ENCODE measurements at places on chromosomes 11 and 22.

GRCh38 chr11:126484266-126484665 lies 128.8 kb downstream of the ST3GAL4 start:
- DNase-seq = no peak

- DNase-seq = no peak
These were observed 48.9 kb downstream of the ST3GAL4 start for GRCh38 chr11:126404367-126404766.

- DNase-seq = no peak
These were observed 29.0 kb upstream of the PARVG start for GRCh38 chr22:44151676-44152075.

DNA sequence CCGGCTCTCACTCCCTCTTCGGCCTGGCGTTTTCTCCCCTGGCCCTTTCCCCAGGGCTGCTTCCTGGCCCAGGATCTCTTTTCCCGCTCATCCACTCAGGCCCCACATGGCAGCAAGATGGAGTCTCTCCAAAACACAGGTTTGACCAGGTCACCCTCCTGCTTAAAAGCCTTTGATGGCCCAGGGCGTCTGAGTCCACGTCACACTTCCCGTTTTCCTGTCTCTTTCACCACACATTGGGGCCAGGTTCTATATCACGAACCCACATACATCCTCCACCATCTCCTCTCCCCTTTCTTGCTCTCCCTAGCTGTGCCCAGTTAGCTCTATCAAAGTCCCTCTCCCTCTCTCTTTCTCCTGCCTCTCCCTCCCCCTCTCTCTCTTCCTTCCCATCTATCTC lies 7.8 kb upstream of the LRRC32 start:
- DNase-seq = no peak

- no peak for DNase-seq
These were observed 1629.6 kb downstream of the FAM181B start for GRCh38 chr11:81104051-81104450.

DNA sequence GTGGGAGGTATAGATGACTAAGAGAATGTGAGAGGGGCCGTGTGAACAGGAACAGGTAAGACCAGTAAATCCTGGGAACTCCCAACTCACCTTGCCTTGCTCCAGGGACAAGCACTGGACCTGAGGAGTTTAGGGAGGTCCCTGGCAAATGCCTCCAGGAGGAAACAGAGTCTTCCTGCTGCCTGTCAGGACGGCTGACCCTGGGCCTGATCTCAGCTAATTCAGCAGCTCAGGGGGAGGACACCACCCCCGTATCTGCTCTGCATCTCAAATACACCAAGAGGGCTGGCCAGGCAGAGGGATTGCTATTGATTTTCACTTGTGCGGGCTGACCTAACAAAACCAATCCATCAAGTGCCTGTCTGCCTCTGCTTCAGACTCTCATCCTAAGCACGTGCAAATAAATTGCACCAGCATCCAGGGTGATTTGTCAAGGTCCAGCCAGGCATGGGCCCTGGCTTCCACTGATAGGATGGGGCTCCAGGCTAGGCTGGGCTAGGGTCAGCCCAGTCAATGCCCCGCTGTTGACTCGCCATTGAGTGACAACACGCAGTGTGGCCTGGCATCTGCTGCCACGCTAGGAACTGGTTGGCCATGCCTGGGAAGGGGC lies 20.3 kb downstream of the UQCR10 start:
- DNase-seq = no peak

- DNase-seq = no peak
These were observed 13.0 kb upstream of the OPCML start for GRCh38 chr11:133545199-133545803.

DNA sequence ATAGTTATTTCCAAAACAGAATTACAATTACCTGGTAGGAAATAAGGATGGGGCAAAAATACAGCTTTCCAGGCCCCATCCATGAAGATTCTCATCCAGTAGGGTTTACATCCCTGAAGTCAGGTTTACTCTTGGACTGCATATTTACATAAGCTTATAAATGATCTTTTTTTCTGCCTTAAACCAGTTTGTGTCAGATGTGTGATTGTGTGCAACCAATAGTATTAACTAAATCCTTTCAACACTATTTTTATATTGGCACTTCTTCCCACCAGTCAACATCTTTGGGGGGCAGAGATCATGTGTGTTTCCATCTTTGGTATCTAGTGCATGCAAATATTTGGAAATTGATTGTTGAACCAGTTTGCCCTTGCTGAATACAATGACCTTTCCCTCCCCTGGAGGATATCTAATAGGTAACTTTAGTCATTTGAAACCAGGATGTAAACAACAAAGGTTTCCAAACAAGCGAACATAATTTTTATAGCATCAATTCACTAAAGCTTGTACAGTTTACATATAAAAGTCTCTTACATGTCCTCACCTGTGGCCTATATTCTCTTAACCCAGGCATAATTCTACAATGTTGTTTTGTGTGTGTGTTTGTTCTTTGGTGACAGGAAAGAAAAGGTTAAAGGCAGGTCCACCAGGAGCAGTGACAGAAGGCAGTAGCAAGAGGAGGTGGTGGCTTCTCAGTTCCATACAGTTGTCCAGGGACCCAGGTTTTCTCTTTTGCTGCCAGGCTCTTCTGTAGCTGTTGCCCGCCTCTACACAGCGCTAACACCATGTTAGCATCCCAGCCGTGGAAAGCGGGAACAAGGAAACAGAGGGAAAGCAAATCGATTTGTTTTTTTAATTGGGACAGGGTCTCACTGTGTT lies 1.7 kb upstream of the ME3 start:
- no peak for DNase-seq

DNA sequence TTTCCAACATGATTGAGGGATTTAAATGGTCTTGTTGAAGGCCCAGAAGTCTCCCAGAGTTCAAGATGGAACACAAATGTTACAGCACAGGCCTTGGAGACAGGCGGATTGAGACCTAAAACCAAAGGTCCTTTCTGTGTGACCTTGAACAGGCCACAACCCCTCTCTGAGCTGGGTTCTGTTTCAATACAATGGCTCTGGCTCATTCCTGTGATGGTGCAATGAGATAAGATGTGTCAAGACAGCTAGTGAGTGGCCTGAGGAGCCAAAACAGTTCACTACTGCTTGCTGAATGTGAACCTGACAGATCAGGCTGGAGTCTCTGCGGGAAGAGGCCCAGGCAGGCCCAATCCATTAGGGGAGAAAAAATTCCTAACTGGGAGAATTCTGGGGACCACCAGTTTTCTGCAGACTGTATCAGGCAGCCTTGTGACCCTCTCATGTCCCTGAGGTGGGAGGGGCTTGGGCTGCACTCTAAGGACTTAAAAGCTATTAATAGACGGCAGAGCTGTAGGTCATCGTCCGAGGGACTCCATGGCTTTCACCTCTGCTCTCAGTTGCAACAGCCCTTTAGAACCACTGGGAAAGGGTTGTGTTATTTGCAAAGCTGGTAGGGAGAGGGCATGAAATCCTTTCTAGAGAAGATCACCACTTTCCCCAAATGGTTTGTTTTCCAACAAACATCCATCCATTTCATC lies 126.1 kb upstream of the TEAD1 start:
- no peak for DNase-seq

DNA sequence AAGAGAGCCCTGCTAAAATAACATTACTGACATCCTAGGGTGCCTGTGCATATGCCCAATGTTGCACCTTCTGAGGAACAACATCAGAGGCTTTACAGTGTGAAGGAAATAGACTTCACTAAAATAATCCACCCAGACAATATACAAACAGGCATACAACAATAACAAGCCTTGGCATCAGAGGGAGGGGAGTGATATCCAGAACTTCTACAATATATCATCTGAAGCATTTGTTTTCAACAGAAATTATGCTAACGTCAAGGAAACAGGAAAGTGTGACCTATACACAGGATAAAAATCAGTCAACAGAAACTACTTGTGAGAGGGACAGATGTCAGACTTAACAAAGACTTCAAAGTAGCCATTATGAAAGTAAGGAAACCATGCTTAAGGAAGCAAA lies 81.3 kb downstream of the CTNND1 start:
- DNase-seq = no peak

- no peak for DNase-seq
These were observed 103.9 kb downstream of the TENM4 start for GRCh38 chr11:79336797-79337517.

DNA sequence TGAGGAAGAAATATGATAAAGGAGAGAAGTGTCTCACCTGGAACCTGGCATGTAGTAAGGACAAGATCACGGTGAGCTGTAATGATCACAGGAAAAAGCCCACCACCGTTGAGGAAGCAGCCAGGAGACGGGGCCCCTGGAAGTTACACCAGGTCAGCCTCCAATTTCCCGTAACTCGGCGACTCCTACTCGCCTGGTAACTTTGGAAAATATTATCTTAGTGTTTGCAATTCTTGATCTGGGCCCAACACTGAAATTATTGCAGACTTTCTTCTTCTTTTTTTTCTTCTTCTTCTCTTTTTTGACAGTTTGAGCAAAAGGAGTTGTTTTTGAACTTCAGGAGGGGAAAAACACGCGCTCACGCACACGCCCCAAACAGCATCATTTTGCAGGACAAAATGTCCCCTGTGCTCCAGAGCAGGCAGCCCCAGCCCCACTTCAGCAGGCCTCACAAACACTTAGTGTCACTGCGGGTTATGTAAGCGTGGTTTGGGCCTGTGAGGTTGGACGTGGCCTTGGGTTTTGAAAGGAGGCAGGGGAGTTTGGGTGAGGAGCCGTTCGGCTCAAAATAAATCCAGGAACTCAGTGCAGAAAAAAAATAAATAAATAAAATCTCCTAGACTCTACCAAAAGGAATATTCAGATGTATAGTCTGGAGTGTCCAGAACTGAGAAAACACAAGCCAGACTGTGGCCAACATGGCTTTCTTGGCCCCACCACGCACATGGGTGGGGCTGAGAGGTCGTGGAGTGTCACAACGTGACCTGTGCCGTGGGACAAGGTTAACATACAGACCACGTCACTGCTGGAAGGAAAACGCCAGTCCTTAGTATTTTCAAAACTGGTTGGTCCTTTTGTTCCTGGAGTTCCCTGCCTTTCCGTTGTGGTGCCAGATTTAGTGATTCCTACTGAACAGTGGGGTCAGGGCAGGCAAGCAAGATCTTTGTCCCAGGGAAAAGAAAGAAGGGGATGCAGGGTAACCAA lies 26.3 kb upstream of the MN1 start:
- DNase-seq = no peak

- no peak for DNase-seq
These were observed 1147.1 kb upstream of the TENM4 start for GRCh38 chr11:80587906-80588305.

DNA sequence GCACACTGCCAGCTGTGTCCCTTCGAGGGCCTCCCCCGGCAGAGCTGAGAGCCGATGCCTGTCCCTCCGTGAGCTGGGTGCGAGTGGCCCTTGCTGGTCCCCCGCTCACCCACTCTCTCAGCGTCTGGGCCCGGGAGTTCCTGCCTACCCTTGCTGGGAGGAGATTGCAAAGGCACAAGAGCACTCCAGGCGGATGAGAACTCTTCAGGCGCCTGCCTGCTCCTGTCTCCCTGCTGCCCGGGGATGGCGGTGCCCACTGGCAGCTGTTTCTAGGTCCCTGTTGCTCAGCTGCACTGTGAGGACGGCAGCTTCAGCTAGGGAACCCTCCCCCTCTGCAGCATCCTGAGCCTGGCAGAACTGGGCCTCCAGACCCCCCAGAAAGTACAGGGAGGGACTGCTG lies 61.1 kb downstream of the FLRT1 start:
- DNase-seq = no peak

DNA sequence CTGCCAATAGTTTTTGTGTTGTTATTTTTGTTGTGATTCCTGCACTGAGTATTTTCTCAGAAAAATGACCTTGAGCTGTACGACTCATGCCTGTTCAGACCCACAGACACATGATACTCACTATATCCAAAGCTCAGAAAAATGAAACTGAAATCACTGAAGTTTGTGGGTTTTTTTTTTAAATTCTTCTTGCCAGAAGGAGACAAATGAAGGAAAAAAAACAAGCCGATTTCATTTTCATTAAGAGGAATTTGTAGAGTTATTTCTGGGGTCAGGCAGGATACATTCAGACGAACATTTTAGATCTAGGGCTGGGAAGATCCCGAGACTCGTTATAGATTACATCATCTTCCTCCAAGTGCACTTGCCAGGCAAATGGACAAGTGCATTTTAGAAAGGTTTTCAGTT lies 60.4 kb downstream of the BMAL1 start:
- DNase-seq = no peak

DNA sequence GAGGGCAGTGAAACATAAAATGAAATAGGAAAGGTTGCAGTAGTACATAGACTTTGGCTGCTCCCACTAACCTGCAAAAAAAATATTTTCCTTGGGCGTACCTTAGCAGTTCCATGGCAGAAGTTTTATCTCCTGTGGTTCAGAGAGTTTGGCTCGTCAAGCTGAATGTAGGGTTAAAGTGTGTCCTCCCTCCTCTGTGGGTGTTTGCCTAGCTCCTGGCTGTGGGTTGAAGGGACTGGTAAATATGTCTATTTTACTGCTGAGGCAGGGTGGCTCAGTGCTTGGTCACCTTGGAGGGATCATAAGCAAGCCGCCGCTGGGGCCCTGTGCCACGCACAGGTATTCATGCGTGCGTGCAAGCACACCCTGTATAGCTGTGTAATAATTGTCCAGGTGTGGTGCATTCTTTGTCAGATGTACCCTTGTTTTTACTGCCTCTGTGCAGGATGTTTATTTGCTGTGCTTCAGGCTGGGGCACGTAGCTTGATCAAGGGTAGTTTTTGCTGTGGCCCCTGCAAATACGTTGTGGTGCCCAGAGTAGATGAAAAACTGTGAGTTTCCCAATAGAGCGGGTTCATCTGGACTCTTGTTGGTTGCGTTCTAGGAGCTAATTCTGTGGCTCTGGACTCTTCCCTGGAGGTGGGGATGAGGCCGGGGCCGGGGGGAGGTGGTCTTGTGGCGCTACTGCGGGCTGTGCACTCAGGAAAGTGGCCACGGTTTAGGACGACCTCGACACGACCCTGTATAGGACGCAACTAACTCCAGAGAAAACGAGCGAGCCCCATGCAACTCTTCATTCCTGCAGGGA lies 732 bp upstream of the SORL1 start:
- DNase-seq = no peak

DNA sequence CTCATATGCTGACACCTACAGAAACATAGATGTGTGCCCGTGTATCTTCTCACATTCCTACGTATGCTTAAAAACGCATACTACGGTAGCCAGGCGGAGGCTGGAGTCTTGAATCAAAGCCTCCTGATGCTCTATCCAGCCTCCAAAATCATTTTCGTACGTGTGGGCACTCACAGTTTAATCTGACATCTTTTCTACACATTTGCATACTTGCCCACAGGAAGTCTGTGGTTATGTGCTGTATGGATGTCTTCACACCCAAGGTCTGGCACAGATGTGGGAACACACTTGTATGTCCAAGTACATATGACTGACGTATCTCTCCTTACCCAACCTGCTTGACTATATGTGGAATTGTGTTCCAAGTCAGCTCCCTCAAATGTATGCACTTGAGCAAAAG lies 561.8 kb upstream of the CADM1 start:
- DNase-seq = no peak

- DNase-seq = no peak
These were observed 163.6 kb downstream of the ST3GAL4 start for GRCh38 chr11:126518972-126519690.

- DNase-seq = no peak
These were observed 1.8 kb upstream of the OR5B21 start for GRCh38 chr11:58509748-58510147.
